ENCODE measurements at places on chromosomes 7 and 10.

- DNase-seq: no peak
These were observed 536.0 kb upstream of the STEAP1 start for GRCh38 chr7:89618274-89618673.

GRCh38 chr7:7720750-7721621, 2.6 kb upstream of the RPA3 start:
- DNase-seq: no peak

DNA sequence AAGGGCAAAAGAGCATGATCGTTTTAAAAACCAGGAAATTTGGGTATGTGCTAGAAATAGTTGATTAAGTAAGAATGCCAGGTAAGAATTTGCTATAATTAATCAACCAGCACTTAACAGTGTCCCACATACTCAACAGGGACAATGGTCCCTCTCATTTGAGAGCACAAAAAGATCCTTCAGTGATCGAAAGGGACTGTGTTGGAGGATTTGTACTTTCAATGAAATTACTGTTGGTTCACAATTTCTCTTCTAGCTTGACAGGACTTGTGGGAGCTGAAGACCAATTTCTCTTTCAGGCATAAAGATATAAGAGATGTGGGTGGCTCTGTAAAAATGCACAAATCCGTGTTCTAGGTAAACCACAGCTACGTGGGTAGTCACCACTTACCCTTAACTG, 12.5 kb upstream of the PLEKHS1 start:
- no peak for DNase-seq

GRCh38 chr7:135741905-135742304, 6.7 kb downstream of the FAM180A start:
- DNase-seq: no peak

GRCh38 chr7:5613607-5614006, 167.9 kb downstream of the RNF216 start:
- no peak for DNase-seq

GRCh38 chr7:152674860-152675758, 832 bp downstream of the XRCC2 start:
- no peak for DNase-seq

GRCh38 chr10:125882596-125882995, 1.5 kb upstream of the DHX32 start:
- no peak for DNase-seq

GRCh38 chr7:107944411-107945169, 53.6 kb downstream of the DLD start:
- DNase-seq: no peak

DNA sequence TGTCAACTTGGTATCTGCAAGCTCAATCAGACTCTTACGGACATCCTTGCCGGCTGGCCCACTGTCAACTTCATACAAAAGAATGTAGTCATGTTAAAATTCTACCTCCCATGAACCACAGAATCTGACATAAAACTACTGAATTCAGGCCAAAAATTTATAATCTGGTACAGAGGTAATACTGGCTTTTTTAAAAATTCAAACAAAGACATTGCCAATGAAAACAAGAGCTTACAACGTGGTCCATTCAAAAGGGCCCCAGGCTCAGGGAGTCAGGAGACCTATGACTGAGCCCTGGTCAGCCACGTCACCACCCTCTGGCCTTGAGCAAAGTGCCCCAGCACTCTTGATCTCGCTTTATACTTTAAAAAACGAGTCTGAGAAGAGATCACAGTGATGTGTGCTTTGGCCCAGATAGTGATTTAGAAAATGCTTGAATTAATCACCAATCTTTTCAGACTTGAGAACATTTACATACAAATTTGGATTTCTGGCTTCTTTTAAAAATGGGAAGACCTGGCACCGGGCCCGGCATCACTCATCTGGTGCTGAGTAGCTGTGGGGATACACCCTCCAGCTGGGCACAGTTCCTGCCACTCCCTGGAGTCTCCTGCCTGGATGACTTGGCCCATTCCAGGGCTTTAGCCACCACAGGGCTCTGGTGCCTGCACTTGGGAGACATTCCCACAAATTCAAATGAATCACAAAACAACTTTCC, 94.1 kb downstream of the PIP4K2A start:
- DNase-seq: peak; percentile 85

DNA sequence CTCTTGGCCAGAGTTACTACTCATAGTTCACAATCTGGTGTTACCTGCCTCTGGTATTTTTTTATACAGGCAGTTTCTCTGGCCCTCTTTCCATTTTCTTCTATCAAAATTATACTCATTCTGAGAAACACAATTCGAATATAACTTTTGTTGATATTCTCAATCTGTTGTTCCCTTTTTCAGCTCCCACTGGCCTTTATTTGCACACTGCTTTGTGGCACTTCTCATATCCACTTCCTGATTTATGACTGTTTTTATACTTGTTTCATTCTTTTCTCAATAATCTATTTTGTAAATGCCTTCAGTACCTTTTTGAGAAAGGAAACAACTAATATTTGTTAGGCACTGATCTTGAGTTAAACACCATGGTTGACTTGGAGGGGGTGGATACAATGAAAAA, 93.8 kb upstream of the HDAC9 start:
- no peak for DNase-seq

DNA sequence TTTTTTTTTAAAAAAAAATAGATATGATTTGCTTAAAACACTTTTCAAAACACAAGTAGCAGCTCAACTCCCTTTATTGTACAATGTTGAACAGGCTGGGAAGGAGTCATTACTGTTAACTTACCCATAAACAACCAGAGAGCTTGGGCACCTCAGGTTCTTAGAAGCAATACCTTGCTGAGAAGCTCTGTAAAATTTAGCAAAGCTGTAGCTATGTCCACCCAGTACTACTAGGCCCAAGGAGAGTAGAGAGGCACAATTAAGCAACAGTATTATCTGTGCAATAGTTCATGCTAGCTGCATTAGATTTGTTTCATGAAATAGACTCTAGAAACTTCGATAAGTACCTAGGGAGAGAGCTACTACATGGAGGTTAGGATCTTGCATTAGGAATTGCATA, 32.0 kb downstream of the SEMA3A start:
- DNase-seq: no peak

DNA sequence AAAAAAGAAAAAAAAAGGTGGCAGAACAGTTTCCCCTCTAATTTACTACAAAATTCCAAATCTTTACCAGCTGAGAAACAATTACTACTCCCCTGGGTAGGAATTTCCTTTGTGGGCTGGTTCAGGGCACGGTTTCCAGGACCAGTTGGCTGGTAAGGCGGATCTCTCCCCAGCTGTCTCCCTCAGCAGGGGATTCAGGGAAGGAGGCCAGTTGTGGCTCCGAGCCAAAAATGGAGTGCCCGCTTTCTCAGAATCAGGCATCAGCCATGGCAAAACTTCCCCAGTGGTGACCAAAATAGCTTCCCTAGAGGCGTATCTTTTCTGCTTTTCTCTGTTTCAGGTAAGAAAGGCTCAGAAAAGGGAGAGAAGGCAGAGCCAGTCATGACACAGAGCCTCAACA, 91.2 kb downstream of the ZNF22 start:
- DNase-seq: no peak

DNA sequence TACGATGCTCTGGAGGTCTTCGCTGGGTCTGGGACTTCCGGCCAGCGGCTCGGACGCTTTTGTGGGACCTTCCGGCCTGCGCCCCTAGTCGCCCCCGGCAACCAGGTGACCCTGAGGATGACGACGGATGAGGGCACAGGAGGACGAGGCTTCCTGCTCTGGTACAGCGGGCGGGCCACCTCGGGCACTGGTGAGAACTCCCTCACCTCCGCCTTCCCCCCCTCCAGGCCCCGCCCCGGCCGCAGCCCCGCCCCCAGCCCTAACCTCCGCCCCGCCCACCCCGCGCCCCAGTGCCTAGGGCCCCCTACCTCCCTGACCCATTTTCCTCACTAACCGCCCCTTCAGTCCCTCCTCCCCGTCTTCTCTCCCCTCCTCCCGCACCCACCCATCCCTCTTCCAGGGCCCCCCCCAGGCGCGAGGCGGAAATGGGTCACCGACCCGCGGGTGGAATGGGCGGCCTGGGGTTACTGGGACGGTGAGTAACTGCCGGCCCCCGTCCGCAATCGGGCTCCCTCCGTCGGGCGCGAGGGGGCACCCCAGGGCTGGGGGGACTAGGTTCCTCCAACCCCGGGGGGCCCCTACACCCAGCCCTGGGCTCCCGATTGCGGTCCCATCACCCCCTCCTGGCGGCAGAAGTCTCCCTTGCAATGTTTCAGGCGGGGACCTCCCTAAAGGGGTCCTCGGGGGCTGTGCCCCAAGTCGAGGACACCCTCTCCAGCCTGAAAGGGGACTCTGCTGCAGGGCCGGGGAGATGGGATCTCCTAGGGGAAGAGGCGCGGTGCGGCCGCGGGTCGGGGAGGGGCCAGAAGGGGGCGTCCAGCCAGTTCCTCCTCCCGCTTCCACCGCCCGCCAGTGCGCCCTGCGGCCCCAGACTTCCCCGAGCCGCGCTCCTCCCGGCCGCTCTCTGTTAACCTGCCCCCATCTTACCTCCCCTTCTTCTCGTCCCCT, 2.1 kb downstream of the PCOLCE start:
- no peak for DNase-seq

DNA sequence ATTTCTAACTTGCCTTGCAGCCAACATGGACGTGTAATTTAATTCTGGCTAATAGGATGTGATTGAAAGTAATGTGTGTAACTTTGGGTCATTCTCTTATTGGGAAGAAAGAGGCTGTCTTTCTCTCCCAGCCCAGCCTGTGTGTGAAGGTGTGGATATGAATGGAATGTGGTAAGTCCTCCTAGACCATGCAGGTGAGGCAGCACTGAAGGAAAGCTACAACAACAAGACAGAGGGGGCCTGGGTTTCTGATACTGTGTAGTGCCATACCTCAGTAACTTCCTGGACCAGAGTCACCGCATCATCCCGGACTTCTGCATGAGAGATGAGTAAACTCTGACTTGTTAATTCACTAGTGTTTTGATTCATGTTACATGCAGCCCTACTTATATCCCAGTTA, 237.0 kb downstream of the EXOC4 start:
- no peak for DNase-seq

- DNase-seq: no peak
These were observed 144.3 kb downstream of the AGMO start for GRCh38 chr7:15417341-15417988.

GRCh38 chr7:91355695-91356435, 91.6 kb downstream of the FZD1 start:
- no peak for DNase-seq

DNA sequence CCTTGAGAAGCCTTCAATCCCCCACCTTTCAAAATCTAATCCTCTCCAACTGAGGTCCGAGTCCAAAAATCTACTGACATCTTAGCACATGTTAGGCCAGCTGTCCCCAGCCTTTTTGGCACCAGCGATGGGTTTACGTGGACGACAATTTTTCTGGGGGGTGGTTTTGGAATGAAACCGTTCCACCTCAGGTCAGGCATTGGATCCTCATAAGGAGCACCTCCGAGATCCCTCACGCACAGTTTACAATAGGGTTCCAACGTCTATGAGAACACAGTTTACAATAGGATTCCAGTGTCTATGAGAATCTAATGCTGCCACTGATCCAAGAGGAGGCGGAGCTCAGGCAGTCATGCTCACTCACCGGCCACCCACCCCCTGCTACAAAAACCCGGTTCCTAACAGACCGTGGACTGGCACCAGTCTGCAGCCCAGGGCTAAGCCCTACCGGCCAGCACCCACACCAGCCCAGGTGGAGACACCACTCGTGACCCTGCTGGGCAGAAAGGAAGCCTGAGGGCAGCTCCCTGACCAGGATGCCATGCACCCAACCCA, 107.6 kb downstream of the DIP2C start:
- DNase-seq: no peak

DNA sequence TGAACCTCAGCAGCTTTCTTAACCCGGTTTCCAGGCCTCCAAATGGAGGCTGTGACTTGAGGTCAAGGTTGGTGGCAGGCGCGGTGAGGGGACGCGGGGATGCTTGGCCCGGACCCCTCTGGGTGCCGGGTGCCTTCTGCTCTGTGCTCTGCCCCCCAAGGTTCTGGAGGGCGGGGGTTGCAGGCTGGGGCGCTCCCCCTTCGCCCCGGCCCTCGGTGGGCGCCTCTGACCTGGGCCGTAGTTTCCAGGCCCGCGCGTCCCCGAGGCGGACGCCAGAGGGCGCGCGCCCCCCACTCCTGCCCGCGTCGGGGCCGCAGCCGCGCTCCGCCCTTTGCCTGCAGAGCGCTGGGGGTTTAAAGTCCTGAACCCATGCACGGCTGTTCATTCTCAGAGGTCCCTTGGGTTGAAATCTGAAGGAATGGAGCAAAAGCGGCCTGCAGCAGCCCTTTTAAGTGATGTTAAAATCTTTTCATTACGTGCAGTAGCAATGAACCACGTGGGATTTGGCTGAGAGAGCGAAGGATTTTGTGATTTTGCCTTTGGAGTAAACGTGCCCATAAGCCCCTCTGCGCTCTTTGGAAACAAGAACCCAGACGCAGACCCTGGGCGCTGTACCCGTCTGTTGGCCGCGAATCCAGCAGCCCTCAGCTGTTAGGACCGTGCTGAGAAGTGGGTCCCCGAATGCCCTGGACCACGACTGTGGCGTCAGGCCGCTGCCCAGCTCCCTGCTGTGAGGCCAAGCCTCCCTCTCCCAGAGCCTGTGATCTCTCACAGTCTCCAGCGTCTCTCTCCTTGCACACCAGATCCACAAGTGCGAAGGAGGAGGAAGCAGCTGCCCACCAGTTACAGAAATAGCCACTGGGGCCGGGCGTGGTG, 135.0 kb downstream of the ACTR3B start:
- no peak for DNase-seq

- DNase-seq: no peak
These were observed 18.7 kb downstream of the HERPUD2 start for GRCh38 chr7:35676211-35676610.

DNA sequence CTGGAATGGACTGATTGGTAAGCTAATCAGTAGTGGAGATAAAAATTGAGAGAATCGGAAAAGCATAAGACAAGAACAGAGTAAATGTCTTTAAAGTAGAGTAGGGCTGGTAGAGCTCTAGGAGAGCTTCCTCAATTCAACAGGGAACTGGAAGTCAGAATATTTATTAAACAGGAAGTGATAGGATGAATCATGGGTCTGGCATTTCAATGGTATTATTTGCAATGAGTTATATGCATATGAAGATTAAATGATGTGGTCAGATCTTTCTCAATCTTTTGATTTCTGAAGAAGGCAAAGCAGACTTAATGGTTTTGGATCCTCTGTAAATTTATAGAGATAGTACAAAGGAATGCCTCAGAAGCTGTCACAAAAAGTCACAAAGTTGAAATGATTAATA, 349.0 kb downstream of the HPSE2 start:
- no peak for DNase-seq

DNA sequence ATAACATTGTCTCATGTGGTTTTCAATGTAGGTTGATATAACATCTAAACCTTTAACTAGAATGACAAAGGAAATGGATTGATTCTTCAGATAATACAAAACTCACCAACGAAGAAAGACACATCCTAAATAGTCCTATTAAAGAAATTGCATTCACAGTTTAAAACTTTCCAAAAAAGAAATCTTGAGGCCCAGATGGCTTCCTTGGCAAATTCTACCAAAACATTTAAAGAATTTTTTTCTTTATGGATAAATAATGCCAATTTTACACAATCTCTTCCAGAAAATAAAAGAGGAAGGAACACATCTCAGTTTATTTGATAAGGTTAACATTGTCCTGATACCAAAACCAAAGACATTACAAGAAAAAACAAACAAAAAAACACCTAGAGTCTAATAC, 349.5 kb downstream of the CALN1 start:
- no peak for DNase-seq
